ENCODE measurements at places on chromosomes 7 and 10.
A peak's percentile ranks its signal among the peaks of the same experiment; 100 is the strongest.

- no peak for DNase-seq
Measured at GRCh38 chr7:51802718-51803117, 486.1 kb upstream of the COBL start.

GRCh38 chr10:117673230-117674010 is 130.9 kb downstream of the EMX2 start:
- no peak for DNase-seq

DNA sequence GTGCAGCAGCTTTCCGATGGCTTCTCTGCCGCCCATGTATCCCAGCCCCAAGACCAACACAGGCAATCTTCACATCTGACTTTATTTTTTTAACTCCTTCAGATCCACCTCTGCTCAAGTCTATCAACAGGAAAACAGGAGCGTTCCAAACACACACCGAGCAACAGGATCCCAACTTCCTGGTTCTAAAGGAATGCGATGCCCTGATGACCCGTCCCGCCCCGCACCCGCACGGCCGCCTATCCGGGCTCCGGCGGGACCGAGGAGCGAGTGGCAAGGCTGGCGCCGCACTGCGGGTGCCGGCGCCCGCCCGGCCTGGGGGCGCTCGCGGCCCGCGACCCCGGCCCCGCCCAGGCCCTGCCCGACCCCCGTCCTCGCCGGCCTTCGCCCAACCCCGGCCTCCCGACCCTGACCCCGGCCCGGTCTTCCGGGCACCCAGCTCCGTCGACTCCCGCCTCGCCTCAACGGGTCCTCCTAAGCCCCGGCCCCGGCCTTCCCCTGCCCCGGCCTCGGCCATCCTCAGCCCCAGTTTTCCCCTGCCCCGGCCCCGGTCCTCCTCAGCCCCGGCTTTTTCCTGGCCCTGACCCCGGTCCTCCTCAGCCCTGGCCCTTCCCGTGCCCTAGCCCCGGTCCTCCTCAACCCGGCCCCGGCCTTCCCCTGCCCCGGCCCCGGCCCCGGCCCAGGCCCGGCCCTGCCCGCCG is 730 bp downstream of the LARP4B start:
- no peak for DNase-seq

- no peak for DNase-seq
Measured at GRCh38 chr7:91323626-91324158, 59.5 kb downstream of the FZD1 start.

DNA sequence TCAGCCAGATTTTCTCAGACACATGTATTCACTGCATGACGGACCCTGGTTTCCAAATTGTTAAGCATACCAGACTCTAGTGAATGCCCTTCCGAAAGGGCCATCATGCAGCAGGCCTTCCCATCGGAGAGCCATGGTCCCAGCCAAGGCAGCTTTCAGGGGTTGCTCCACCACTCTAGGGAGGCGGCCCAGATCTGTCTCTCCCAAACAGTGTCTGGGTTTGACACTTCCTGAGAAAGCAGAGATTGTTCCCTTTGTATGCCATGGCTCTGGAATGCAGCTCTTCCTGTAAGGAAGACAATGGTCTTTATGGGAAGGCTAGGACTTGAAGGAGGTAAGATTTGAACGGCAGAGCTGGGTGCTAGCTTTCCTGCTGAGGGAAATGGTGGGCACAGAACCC is 178.8 kb upstream of the BMPER start:
- DNase-seq, result no peak

DNA sequence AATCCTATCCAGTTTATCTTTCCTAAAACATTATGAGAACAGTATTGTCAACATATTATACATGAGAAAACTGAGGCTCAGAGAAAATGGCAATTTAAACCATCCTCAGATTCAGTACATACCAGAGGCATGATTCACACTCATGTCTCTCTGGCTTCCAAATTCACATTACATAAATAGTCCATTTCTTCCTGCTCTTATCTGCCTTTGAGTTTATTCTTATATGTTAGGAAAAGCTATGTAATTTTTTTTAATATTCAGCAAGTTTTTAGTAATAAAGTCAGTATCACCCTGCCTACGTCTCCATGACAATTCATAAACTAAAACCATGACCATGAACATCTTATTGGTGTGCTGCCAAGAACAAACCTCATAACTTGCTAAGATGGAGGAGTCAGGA is 1260.2 kb upstream of the SORCS1 start:
- DNase-seq, result no peak

GRCh38 chr7:1101563-1102431 is 13.9 kb downstream of the GPER1 start:
- DNase-seq, result no peak

- DNase-seq, result no peak
Measured at GRCh38 chr10:107554333-107554732, 389.8 kb upstream of the SORCS1 start.

GRCh38 chr10:108894402-108895301 is 1028.7 kb downstream of the XPNPEP1 start:
- DNase-seq, result no peak

GRCh38 chr7:108652886-108653285 is 83.2 kb downstream of the DNAJB9 start:
- no peak for DNase-seq

DNA sequence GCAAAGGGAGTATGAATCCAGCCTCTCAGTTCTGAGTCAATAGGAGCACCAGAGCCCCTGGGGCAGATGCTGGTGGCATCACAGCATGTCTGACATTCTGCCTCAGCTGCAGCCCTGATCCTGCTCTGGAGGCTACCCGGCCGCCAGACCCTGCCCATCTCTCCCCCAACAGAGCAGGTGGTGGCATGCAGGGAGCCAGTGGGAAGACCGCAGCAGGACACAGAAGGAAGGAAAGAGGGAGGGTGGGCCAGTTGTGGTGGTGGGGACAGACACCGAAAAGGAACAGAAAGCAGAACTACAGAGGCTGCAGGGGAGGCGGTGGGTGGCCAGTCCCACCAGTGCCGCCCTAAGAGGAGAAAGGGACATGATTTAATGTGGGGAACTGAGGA is 35.3 kb downstream of the BLNK start:
- no peak for DNase-seq

DNA sequence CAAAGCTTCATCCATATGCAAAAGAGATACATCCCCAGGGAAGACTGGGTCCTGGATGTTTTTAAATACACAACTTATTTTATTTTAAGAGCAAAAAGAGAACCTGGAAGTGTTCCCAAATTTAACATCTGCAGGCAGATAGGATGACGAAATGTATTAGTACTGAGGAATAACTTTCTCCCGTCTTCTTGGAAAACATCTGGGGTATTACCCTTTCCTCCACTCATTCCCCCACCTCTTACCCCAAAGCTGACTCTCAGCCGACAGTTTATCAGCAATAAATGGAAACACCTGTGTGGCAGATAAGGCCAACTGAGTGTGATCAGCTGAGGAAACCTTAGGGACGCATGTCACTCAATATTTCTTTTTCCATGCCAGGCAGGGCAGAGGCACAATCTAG is 435.6 kb upstream of the NPVF start:
- DNase-seq, result no peak

- no peak for DNase-seq
Measured at GRCh38 chr7:137354396-137354795, 10.9 kb upstream of the PTN start.

DNA sequence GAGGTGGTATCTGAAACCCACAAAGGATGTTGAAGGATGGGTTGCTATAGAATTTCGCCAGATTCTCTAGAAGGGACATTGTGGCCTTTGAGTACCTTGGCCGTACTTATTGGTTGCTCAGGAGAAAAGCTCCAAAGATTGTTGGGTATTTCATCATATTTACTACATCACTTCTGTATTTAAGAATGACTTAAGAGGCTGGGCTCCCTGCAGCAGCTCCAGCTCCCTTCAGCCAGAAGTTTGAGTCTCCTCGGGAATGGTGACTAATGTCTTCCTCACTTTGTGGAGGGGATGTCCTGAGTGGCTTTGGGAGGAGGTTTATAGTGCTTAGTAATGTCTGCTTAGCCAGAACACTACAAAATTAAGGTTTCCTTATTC is 18.1 kb downstream of the MINDY4 start:
- no peak for DNase-seq

- no peak for DNase-seq
Measured at GRCh38 chr10:118500477-118501104, 94.9 kb downstream of the PRLHR start.

DNA sequence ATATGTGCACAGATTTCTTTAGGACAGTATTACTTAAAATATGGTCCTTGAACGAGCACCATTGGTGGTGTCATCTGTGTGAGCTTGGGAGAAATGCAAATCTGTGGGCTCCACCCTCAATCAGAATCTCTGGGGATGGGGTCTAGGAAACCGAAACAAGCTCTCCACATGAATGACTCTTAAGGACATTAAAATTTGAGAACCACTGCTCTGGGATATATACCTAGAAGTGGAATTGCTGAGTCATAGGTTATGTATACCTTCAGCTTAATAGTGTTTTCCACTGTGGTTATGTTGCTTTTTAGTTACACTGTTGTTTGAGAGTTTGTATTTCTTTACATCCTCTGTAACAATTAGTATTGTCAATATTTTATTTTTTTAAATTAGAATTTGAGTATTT is 24.0 kb downstream of the ZNRF2 start:
- no peak for DNase-seq

DNA sequence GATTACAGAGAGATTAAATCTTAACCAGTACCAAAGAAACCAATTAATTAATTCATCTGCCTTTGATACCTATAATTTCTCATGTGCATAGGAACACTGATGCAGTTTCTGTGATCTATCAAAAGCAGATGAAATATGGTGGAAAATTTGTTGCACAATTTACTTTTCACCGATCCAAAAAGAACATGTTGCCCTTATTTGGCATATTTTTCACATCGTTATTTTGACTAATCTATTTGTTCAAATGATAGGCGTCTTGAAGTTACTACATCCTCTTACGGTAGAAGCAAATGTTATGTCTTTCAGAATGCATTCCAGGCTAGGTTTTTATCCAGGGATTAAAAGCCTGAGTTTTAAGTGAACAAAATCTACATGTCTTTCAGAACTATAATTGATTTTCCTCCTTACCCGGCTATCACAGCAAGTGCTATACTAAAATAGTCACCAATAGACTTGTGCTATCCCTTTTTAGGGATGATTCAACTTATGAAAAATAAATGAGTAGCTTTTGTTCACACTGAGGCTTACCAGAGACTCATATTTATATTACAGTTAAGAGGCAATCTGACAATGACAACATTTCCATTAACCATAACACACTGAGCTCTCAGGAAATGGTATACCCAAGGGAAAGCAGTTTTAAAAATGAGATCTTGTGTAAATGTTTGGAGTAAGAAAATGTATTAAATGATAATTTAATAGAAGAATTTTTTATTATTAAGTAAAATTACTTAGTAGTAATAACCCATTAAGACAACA is 16.8 kb upstream of the TES start:
- DNase-seq, result no peak

DNA sequence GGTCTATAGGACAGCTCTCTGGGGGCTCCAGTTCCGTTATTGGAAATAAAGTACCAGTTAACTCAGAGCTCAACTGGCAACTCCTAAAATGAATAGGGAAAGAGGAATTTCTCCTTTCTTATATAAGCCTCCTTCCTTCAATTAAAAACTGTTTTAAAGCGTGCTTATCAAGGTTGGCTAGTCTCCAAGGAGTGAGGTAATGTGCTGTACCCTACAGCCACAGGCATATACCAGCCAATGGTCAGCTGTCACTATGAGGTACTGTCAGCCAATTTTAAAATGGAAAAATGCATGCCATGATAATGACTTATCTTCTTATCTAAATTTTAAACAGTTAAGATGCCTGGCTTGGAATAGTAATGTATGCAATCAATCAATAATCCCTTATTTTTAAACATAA is 76.2 kb downstream of the PLCE1 start:
- no peak for DNase-seq

- no peak for DNase-seq
Measured at GRCh38 chr10:105952153-105952552, 1212.4 kb downstream of the SORCS1 start.

- no peak for DNase-seq
Measured at GRCh38 chr10:84138478-84139125, 707 bp upstream of the GHITM start.

DNA sequence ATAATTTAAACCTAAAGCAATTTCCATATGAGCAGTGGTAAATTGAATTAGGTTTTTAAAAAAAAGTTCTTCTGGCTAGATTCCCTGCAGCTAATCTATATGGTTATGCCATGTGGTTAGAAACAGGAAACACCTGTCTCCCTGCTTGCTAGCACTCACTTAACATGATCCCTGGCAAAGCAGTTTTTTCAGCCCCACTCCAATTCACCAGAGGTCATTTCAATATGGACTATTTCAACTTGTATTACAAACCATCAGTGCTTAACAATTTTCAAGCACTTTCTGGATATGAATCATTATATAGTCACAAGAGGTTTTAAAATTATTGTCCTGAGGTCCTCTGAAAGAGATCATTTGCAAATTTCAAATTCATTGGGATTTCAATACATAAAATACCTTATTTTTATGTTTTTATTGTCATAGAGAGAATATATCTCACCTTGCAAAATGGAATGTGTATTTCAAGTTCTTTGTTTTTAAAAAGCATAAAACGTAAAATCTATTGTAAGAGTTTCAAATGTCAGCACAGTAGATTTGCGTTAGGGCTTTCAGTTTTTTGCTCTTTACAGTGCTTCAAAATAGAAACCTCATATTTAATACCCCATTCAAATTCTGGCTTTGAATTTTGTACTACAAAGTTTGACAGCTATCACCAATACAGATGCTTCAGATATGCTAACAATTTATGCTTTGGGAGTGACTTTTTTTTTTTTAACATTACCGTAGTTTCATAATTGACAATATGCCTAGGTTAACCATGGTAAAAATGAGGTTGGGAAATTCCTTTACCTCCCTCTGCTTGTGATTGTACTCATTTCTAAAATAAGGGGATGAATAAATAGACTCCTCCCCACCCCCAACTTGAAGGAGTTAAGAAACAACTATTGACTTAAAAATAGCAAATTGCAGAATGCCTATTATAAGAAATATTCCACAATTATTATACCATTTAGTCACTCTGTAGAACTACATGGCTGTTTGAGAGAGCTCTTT is 117.5 kb upstream of the HGF start:
- peak; percentile 2 for DNase-seq

- no peak for DNase-seq
Measured at GRCh38 chr10:132360766-132361447, 28.9 kb downstream of the LRRC27 start.

GRCh38 chr10:122236690-122237306 is 34.3 kb upstream of the BTBD16 start:
- DNase-seq, result no peak

DNA sequence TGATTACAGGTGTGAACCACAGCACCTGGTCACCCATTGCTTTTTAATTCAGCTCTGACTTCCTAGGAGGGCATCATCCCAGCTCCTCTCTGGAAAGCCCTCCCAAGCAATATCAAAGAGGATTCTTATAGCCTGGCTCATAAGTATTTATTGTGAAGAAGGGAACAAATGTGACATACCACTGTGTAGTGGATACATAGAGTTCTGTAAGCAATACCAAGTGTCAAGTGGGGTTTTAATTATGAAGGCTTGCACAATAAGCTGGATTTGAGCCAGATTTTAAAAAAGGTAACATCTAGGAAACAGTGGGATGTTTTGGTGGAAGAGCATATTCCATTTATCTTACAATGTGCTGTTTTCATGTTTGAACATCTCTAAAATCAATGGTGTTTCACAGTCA is 19.0 kb upstream of the PRTFDC1 start:
- DNase-seq, result no peak
